ENCODE measurements at places on chromosomes 6 and 20.
A peak's percentile ranks its signal among the peaks of the same experiment; 100 is the strongest.

DNA sequence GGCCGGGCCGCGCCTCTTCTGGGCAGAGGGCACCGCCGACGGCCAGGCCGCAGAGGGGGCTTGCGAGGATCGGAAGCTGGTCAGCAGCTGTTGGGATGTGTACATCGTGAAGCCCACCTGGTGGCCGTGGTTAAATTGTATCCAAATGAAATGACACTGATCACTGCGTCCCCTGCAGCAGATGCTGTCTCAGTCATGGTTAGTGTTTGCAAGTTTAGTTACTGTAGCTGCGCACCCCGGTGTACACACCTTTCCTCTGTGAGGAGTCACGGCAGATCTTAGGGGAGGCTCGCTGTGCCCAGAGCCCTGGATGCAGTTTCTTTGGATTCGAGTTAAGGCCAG is 653 bp downstream of the NAA20 start:
- no peak for DNase-seq

DNA sequence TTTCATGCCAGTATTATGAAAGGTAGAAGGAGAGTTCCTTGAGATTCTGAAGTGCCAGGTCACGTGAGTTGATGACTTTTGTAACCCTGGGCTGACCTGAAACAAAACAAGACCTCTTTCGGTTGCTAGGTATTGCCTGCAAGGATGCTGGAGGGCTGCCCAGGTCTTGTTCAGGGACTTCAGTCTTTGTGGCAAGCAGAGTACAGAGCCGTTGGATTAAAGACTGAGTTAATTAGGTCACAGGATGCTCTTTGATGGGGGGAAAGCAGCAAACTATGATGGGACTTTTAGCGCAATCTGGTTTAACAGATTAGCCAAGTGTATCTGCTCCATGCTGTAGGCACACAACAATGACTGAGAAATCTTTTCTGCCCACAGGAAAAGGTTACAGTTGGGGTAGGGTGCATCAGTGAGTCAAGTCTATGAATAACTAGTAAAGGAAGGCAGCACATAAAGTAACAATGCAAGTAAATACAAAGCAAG is 12.8 kb upstream of the ELOVL5 start:
- DNase-seq: peak; percentile 10

GRCh38 chr6:42690151-42690702 is 32.2 kb downstream of the PRPH2 start:
- no peak for DNase-seq

DNA sequence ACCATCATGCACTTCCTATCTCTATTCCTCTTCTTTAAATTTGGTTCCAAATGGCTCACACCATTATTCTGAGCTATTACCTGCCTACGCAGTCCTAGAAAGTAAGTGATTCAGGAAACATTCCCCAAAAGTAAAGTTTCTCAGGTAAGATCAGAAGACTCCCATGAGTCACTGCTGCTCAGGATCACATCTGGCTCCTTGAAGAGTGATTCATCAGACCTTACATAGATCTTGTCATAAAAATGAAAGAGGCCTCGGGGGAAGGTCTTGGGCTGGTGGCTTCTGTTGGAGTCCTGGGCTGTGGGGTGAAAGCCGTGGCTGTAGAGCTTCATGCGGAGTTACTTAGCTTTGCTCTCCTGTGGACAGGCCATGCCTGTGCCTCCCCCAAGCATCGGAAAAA is 35.9 kb downstream of the PLG start:
- no peak for DNase-seq

DNA sequence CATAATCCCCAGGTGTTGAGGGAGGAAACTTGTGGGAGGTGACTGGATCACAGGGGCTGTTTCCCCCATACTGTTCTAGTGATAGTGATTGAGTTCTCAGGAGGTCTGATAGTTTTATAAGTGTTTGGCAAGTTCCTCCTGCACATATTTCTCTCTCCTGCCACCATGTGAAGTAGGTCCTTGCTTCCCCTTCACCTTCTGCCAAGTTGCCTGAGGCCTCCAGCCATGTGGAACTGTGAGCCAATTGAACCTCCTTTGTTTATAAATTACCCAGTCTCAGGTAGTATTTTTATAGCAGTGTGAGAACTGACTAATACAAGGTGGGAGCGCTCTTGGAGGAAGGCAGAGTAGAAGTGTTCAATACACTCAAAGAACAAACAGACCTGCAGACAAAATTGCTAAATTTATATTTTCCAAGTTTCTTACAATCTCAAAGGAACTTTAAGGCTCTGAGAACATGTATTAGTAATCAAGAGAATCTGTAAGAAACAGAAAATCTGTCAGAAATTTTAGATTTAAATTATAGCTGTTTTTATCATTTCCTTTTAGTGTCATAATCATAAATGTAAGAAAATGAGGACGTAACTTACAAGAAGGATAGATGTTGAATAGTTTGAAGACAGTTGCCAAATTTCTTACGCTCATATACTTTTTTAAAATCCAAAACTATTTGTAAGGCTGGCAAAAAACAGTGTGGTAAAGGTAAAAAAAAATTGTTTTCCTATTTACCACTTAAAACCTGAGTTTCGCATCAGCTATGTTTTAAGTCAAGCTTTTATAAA is 77.7 kb downstream of the ASCC3 start:
- no peak for DNase-seq

GRCh38 chr6:1868561-1869261 is 259.0 kb downstream of the FOXC1 start:
- DNase-seq: no peak

- no peak for DNase-seq
Measured at GRCh38 chr6:170173335-170173881, 117.5 kb downstream of the DLL1 start.

GRCh38 chr20:5722927-5723326 is 27.3 kb upstream of the SHLD1 start:
- DNase-seq: no peak

DNA sequence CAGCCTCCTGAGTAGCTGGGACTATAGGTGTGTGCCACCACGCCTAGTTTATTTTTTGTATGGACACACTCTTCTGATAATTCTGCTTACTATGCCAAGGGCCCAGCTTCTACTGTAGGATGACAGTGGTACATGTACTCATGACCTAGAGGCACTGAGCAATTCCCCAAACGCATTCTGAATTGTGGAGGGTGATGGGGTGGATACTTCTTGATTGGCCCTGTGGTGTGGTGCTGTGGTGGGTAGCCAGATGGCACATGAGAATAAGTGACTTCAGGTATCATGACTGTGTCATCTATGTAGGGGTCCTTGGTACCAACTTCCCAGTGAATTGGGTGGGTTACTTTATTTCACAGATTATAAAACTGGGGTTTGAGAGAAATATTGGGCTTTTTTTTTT is 11.0 kb downstream of the DNMT3B start:
- DNase-seq: no peak

GRCh38 chr6:145506565-145506964 is 228.8 kb downstream of the EPM2A start:
- DNase-seq: no peak

DNA sequence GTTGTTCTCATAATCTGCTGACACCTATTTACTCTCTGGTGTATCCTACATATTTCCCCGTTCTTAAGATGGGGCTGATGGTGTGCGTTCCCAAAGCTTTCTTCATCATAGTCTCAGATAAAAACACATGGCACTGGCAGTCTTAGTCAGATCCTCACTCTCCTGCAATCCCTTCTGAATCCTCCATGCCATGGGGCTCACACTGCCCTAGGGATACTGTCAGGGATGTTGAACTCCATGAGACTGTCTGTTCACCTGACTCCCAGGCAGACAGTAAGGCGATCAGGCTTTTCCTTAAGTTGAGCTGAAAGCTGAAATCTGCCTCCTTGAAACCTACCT is 76.0 kb downstream of the SLX4IP start:
- DNase-seq: no peak

- DNase-seq: no peak
Measured at GRCh38 chr6:23415819-23416427, 710.1 kb upstream of the NRSN1 start.

Data from activated CD4-positive, alpha-beta T cell treated with anti-CD3 and anti-CD28 coated beads, Interleukin-2, amount 50 U/mL, for 4 hours (primary cell).